ENCODE measurements at places on chromosomes 6 and 20.
A peak's percentile ranks its signal among the peaks of the same experiment; 100 is the strongest.

DNA sequence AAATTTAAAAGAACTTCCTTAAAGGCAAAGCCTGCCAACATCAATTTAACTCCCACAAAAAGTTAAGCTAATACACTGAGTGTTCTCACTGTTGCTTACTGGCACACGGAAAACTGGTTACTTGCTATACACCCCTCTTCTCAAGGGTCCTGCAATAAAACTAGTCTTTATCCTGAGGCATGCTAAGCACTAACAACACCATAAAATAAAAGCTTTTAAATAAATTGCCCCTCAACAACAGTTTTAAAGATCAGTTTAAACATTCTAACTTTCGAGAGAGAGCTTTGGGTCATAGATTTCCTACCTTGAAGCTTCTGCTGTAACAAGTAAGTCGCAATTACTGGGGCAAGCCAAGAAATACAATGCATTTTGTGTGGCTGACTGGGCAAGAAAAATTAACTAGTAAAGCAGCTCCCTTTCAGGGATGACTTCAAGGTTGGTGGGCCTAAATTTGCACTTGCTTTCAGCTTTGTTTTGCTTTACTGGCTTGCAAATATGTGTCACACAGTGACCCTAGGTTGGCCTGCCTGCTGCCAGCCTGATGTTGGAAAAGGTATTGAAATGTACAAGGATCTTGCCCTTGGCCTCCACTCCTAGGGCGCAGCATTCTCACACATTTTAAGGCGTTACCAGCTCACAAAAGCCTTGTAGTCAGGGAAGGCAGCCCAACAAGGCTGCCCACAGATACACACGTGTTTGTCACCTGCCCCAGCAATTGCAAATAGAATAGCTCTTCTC, 4.0 kb upstream of the HEY2 start:
- no peak for DNase-seq

DNA sequence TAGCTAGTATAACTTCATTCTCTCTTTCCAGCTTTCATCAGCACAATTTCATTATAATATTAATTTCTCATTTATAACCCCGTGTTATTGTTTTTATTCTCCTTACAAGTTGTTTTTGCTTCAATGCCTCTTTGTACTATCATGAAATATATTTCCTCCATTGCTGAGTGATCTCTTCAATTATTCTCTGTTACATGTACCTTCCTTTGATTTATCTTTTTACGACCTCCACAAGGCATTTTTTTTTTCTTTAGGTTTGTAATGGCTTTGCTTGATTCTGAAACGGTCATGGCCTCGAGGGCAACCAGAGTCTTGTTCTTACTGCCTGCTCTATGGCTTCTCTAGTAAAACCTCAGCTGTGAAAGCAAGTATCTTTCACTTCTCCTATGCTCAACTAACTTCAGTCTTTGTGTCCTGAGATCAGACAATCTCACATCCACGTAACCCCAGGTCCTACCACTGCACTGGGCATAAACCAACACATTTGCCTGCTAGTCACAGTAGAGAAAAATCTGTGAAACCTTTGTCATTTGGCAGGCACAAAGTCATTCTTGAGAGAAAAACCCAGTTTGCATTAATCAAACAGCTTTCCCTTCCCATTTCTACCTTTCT, 119.9 kb downstream of the UST start:
- DNase-seq: peak; percentile 8

GRCh38 chr6:159633196-159633595, 59.8 kb downstream of the SOD2 start:
- no peak for DNase-seq

- no peak for DNase-seq
Measured at GRCh38 chr20:25203871-25204320, 8.4 kb downstream of the ENTPD6 start.

DNA sequence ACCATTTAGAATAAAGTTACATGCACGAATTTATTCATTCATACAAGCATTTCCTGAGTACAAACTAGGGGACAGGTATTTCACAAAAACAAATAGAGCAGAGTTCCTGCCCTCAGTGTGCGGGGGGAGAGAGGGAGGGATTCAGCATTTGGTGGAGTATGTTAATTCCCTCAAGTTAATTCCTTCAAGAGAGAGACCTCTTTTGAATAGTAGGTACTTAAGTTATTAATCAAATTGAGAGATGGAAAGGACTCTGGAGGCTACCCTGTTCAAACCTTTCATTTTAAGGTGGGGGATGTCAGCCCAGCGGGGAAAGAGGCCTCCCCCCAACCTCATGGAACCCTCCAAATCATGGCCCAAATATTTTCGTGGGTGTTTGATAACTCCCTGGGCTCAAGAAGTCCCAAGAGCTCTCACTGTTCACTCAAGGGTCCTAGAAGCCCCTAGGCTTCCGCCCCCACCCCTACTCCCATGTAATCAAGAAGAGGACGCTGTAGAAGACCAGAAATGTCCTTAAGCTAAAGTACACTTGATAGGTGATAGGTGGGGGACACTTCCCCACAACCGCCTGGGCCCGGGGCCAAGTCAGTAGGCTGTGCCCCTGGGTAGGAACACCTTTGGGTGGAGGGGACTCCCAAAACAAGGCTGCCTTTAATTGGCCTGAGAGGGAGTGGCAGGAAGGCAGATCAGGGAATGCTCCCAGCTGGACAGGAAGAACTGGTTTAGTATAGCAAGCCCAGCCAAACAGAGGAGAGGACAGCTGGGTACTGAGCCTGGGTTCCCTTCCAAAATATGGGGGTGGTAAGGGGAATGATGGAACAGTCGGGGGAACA, 2.9 kb downstream of the SDC4 start:
- no peak for DNase-seq

DNA sequence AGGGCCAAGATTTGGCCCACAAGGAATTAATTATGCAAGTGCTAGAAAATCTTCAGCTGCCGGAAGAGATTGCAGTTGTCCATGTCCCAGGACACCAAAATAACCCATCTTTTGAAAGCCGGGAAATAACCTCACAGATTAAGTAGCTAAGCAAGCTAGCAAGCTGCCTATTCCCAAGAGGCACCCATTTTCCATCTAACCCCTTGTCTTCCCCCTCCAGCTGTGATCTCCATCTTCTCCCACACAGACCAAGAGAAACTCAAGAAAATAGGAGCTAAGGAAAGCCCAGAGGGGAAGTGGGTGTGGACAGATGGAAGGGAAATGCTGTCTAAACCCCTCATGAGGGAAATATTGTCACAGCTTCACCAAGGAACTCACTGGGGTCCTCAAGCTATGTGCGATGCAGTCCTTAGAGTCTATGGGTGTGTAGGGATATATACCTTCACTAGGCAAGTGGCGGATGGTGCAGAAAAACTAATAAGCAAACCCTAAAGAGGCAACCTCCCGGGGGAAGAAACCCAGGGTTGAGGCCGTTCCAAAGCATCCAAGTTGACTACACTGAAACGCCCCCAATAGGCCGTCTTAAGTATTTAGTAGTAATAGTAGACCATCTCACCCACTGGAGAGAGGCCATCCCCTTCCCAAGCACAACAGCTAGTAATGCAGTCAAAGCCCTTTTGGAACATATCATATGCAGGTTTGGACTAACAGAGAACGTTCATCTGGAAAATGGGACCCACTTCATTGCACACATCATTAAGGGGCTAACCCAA, 64.3 kb upstream of the PRSS16 start:
- DNase-seq: no peak

DNA sequence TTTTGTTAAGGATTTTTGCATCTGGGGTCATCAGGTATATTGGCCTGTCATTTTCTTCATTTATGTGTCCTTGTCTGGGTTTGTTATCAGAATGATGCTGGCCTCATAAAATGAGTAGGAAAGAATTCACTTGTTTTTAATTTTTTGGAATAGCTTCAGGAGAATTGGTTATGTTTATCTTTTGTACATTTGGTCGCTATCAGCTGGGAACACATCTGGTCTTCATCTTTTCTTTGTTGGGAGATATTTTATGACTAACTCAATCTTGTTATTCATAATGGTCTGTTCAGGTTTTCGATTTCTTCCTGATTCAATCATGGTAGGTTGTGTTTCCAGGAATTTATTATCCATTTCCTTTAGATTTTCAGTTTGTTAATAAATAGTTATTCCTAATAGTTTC, 207.5 kb upstream of the ASCC3 start:
- no peak for DNase-seq

DNA sequence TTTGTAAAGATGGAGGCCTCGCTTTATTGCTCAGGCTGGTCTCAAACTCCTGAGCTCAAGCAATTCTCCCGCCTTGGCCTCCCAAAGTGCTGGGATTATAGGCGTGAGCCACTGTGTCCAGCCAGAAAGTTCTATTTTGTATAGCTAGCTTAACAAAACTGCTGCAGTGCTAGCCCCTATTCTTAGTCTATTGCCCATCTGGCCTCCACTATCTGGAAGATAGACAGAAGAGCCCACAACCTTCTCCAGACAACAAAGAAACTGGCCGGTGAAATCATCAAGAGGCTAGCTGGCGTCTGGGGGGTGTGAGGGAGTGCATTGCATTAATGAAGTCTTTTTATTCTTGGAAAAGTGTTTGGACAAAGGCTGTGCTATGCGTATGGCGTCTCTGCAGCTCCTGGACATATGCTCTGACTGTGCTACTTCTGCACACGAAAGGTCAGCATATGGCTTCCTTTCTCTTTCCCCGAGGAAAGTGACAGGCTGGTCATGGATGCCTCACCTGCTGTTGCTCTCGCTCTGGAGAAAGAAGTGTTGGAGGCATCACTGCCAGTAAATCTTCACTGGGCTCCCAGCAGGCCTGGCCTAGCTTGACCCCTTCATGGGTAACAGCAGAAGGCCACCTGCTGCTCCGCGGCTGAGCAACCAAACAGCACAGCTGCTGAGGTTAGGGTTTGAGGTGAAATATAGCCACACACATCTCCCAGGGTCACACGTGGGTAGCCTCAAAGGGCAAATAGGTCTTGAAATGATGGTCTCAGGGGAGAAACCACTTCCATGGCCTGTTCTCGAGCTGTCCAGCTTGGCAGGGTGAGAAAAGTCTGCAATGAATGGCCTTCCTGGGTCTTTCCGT, 95.1 kb upstream of the IYD start:
- no peak for DNase-seq
